ENCODE measurements at places on chromosomes 4 and X. TPM values are rescaled to one million over a fixed set of nuclear protein-coding genes. Genes with fewer than 3 reads are reported as not detected.
A peak's percentile ranks its signal among the peaks of the same experiment; 100 is the strongest.

- no peak for DNase-seq
Measured at GRCh38 chr4:4677556-4678522, 136.0 kb upstream of the STX18 start.

DNA sequence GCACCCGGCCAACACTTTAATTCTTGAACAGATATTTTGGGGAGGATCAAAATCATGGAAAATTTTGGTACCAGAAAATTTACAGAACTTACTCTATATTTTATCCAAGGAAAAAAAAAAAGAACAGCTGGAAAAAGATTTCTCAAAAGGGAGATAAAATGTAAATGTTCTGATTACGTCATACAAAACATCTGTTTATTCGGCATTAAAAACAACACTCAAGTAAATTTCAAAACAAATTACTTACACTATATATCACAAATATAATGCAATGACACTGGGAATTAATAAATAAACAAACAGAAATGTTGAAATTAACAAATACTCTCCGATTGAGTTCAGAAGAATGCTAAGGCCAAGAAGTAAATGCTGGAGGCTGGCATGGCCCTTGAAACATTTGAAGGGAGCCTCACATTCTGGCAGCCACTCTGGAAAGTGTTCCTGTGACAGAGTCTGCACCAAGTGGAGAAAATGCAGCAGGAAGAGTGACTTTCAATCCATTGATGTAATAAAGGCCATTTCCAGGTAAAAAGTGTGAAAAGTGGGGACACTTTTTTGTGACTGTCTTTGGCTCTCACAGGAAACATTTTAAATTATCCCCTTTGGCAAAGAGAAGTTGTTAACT lies 486.0 kb upstream of the CTSO start:
- no peak for DNase-seq

DNA sequence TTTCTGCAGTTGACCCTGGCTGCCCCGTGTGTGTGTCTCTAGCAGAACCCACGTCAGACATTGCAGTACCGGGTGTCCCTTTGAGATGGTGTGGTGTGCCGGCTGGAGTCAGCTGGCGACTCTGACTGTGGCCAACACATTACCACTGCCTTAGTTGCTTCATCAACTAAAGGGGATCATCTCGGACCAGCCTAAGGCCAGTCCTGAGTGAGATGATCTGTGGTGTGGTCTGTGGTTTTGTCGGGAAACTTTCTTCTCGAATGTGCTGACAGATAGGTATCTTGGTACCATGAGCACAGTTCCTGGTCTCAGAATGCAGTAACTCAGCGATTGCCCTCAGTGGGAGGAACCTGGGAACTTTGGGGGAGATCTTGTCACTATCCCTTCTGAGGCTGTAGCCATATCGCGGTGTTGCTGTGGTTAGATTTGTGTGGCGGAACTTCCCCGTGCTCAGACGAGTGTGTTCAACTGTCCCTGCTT lies 15.8 kb downstream of the TBC1D14 start:
- peak; percentile 32 for DNase-seq

DNA sequence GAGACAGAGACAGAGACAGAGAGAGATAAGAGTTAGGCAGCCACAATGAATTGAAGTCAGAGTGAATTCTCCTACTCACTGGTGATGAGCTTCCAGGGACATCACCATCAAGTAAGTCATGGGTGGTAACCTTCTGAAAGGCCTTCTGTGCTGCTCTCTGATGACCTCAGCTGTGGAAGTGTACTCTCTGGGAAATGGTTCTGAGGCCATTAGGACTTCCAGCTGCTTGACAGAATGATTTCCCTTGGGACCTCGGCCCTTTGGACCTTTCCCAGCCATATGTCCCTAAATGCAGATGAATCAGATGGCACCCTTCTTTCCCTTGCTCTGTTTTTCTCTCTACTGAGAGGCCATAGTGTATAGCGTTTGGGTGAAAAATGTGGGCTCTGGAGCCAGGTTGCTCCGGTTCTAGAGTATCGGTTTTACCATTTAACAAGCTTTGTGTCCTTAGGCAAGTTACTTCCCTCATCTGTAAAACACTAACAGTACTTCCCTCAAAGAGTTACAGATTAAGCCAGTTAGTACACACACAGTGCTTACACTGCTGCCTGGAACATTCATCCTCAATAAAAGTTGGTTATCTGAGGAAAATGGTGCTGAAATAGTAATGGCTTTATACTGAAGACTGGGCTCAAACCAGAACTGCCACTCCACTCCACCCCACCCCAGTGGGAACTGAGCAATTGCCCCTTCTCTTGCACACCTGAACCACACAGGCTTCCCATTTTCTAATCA lies 7.6 kb downstream of the SEPTIN11 start:
- no peak for DNase-seq

The SPARCL1 gene
- not detected for total RNA-seq

- DNase-seq: peak; percentile 29
Measured at GRCh38 chr4:145481164-145481941, at the start of gene SMAD1. SMAD1 (plus strand) TSS chr4:145481853; CDS start chr4:145514614, 32,761 bp downstream.

DNA sequence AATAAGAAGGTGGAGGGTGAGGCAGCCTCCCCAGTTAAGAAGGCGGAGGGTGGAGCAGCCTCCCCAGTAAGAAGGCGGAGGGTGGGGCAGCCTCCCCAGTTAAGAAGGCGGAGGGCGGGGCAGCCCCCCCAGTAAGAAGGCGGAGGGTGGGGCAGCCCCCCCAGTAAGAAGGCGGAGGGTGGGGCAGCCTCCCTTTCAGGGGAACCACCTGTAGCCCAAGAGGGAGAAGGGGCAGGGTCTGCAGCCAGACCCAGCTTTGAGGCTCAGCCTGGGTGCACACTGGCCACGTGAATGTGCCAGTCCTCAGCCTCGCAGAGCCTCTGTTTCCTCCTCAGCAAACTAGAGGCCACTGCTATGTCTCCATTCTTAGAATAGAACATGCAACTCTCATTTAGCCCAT lies 52.6 kb downstream of the HMX1 start:
- DNase-seq: no peak

The FRAS1 gene
- total RNA-seq: not detected

The GPRASP3 gene
- 1.5 TPM for total RNA-seq

The DCAF8L2 gene
- not detected for total RNA-seq

- no peak for DNase-seq
Measured at GRCh38 chrX:66915893-66916292, 277.0 kb upstream of the EDA2R start.

The ARSJ gene
- 0.05 TPM for total RNA-seq

DNA sequence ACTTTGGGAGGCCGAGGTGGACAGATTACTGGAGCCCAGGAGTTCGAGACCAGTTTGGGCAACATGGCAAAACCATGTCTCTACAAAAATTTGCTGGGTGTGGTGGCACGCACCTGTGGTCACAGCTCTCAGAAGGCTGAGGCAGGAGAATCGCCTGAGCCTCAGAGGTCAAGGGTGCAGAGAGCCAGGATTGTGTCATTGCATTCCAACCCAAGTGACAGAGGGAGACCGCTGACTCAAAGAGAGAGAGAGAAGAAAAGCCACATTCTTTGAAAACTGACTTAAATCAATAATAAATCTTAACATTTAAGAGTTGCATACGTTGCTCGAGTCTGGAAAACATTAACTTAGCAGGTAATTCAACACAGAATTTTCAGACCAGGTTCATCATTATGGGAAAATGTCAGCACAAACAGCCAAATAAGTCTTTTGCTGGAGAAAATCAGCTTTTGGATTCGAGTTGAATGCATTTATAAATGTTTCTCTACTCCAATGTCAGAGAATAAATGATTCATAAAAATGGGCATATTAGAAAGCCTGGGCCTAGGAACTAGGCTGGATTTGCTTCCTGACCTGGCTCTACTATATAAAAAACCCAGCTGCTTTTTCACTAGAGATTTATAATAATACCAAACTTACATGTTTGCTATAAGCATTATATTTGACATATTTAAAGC lies 68.3 kb upstream of the RBPJ start:
- DNase-seq: no peak
